ENCODE measurements at places on chromosomes 2 and 18. TPM values are rescaled to one million over a fixed set of nuclear protein-coding genes. Genes with fewer than 3 reads are reported as not detected.

The MC5R gene
- not detected for total RNA-seq

The CAVIN2 gene
- 10.2 TPM for total RNA-seq

The ADGRF3 gene
- 0.71 TPM for total RNA-seq

The PRPF40A gene
- 152 TPM for total RNA-seq

The ADD2 gene
- 0.08 TPM for total RNA-seq

The BOLL gene
- total RNA-seq = 0.38 TPM

The GDF7 gene
- total RNA-seq = 0.03 TPM

The LOXL3 gene
- total RNA-seq = 16.8 TPM

The EPC2 gene
- total RNA-seq = 29.8 TPM

The RNF125 gene
- 0.41 TPM for total RNA-seq

The SERPINB11 gene
- not detected for total RNA-seq

The PROKR1 gene
- not detected for total RNA-seq

The NTSR2 gene
- total RNA-seq = not detected

The LRRTM1 gene
- total RNA-seq = not detected

The CTLA4 gene
- 0.10 TPM for total RNA-seq

The KLF7 gene
- 6.0 TPM for total RNA-seq

The OSBPL1A gene
- total RNA-seq = 14.8 TPM

The GREB1L gene
- not detected for total RNA-seq

Data from SJCRH30 (cell line).